AG04449 (cell line): ENCODE measurements at places on chromosomes 1 and 21.

- no peak for DNase-seq
Measured at GRCh38 chr1:111399792-111400610, 27.5 kb downstream of the OVGP1 start.

DNA sequence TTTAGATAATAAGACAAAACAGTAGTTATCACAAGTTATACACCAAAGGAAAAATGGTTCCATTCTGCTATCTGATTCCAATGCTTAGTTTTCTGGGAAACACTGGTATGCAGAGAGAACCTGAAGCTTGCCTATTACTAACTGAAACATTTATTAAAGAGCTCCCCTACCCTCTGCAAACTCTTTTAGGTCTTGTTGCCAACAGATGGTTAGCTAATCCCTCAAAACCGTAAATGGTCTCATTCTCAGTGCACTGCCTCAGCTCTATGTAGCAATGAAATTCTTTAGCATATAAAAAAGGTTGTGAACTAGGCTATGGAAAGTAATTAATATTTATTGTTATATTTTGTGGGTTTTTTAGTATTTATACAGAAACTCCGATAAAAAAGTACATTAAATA, 20.4 kb downstream of the C21orf91 start:
- no peak for DNase-seq

DNA sequence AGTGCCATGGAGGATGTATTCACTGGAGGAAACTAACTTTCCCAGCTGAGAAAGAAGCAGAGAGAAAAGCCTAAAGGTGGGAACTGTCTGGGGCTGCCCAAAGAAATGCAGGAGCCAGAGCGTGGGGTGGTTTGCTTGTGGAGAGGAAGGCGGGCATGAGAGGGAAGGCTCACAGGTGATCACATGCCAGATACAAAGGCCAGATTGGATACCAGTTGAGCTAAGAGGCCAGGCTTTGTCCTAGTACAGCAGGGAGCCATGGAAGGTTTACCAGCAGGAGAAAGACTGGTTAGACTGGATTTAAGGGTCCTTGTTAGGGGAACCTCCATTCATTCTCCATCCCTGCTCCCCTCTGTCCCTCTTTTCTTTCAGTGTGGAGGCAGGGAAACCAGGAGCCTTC, 66.4 kb downstream of the BEND5 start:
- DNase-seq: no peak

- no peak for DNase-seq
Measured at GRCh38 chr1:69438056-69438795, 129.5 kb upstream of the LRRC7 start.

GRCh38 chr1:67582625-67583461, 102.2 kb upstream of the GADD45A start:
- no peak for DNase-seq

- no peak for DNase-seq
Measured at GRCh38 chr1:243267471-243267880, 11.6 kb downstream of the SDCCAG8 start.

DNA sequence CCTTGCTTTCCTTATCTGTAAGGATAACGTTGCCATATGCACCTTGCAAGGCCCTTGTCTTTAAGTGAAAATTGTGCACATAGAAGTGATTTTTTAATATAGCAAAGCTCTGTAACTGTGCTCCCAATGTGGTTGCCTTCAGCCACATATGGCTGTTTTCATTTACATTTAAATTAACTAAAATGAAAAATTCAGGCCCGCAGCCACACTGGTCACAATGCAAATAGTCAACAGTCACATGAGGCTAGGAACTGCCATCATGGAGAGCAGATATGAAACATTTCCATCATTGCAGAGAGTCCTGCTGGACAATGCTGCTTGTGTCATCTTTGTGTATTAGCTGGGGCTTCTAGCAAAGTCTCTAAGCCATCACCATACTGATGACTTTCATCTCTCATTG, 83.4 kb downstream of the PGBD5 start:
- DNase-seq: no peak

GRCh38 chr1:244074559-244075171, 23.6 kb downstream of the ZBTB18 start:
- no peak for DNase-seq

GRCh38 chr1:112507921-112508277, 866 bp upstream of the WNT2B start:
- DNase-seq: no peak

DNA sequence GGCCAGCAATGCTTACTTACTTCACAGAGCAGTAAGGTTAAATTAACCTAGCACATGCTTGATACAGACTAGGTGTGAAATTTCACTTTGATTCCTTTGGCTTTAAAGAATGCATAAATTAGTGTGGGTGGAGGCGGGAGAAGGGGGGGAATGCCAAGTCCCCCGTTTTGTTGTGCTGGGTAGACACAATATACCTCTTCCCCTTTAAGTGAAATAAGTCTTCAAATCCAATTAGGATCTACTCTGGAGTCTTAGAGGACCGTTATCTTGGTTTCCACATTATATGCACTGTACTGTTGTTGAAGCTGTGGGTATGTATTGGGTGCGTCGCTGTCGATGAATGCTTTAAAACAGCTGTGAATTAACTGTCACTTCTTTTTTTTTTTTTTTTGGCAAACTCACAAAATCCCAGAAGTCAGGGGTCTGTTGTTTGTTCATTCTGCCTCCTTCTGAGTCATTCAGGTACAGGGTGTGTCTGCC, 1.6 kb upstream of the S1PR1 start:
- no peak for DNase-seq
